ENCODE measurements at places on chromosomes 12 and 14.

GRCh38 chr14:52703225-52703624, 3.8 kb upstream of the PSMC6 start:
- DNase-seq, result peak; percentile 11

DNA sequence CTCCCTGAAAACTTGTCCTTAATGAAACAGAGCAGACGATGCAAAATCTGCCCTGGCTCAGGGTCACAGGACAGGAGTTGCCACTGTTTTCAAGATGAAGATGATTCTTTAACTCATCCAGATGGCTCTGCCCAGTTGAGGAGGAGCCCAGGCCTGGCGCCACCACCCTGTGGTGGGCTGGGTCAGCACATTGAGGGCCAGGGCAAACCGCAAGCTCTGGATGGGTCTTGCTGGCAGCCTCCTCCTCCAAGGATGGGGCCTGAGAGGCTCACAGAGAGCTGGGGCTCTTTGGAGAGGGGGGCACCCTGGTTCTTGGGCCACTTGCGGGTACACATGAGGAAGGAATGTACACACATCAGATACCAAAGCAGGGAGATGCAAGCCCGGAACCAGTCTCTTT, 158.2 kb downstream of the NUAK1 start:
- DNase-seq, result no peak

DNA sequence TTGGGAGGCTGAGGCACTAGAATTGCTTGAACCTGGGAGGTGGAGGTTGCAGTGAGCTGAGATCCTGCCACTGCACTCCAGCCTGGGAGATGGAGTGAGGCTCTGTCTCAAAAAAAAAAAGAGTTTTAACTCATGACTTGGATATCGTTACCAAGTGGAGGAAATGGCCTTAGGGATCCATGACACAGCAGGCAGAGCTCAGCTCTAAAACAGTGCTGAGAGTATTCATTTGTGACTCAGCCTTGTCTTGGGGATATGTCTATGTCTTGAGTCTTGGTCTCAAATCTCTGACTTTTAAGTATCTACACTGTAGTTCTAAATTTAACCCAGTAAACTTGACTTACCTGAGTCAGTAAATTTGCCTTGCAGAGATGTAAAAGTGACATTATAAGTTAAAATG, 8.8 kb upstream of the PEX5 start:
- no peak for DNase-seq

GRCh38 chr12:7344833-7345606, 41.1 kb downstream of the ACSM4 start:
- peak; percentile 40 for DNase-seq

- peak; percentile 32 for DNase-seq
These were observed 35.0 kb upstream of the GALNT9 start for GRCh38 chr12:132364348-132364902.

DNA sequence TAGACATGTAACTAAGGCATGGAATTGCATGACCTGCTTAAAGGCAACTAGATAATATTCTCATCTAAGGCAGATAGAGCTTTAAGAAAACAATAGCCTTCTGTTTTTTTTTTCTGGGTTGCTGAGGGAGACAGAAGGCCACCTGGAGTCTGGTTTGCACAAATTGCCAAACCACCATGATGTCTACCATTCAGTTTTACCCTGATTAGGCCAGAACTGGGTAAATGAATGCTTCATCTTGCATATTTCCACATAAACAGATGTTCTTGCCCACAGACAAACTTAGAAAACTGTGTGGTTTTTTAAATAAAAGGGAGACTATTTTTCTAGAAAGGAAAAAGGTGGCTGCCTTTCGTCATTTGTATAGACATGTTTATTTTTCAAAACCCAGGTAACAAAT, 278.7 kb upstream of the PRICKLE1 start:
- no peak for DNase-seq

DNA sequence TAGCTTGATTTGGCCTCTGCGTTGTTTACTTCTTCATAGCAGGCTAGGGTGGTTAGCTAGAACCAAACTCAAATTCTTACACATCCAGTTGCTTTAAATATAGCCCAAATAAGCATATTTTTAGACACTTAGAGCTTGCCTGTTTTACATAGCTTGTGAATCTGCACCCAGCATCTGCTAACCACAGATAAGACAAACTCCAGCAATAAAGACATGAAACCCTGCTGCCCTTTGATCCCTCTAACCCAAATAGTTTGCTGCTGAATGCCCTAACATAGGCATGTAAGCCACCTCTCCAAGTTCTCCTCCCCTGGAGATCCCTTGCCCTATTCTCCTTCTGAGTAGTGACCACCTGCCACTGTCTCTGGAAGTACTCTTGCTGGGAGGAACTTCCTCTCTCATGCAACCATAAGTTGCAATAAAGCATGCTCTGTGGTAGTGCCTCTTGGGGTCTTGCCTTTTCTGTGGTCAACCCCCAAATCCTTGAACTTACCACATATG, 185.6 kb downstream of the TMEM117 start:
- DNase-seq, result peak; percentile 23

GRCh38 chr12:119938049-119938667, 50.9 kb upstream of the BICDL1 start:
- DNase-seq, result peak; percentile 35

DNA sequence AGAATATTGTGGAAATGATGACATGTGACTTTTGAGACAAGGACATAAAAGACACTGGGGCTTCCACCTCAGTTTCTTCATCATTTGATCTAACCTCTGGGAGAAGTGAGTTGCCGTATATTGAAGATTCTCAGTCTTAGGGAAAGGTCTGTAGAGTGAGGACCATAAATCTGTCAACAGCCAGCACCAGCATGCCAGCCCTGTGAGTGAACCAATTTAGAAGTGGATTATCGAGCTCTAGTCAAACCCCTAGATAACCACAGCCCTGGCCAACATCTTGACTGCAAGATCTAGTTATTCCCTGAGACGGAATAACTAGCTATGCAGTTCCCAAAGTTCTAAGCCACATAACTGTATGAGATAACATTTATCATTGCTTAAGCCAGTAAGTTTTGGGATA, 108.8 kb upstream of the PTPRR start:
- DNase-seq, result no peak

DNA sequence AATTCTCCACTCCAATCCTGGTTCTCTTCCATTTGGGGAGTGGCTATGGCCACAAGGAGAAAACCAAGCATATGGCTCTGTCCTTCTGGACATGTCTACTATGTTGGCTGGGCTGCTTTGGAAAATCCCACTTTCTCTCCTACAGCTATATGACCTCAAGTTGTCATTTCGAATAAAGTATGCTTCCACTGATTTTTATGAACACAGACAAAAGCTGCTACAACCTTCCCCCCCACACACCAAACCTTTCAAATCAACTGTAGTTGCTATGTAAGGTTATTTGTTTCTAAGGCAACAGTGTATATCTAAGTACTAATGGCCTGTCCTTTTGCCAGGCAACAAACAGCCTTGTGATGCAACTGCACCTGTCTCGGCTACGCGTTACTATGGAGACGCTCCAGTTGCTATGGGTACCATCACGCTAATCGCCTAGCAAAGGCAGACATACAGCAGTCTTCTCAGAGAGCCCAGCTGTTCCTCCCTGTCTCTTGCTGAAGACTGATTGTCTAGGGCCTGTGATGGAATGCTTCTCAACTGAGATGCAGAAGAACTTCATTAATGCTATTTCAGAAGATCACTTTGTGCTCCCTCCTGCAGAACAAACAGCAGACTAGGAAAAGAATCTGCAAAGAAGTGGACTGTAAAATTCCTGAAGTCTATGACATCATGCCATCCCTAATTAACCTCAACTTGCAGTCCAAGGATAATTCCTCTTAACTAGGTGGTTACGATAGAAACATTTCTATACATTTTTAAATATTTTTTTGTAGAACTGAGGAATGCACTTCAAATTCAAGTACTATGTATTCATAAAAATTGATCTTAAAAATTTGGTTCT, 67.6 kb downstream of the FOXN3 start:
- no peak for DNase-seq

GRCh38 chr14:26412421-26412820, 185.4 kb downstream of the NOVA1 start:
- no peak for DNase-seq

GRCh38 chr12:109098183-109098604, 797 bp downstream of the UNG start:
- no peak for DNase-seq

- DNase-seq, result no peak
These were observed 208.8 kb upstream of the EEA1 start for GRCh38 chr12:93137656-93138612.

DNA sequence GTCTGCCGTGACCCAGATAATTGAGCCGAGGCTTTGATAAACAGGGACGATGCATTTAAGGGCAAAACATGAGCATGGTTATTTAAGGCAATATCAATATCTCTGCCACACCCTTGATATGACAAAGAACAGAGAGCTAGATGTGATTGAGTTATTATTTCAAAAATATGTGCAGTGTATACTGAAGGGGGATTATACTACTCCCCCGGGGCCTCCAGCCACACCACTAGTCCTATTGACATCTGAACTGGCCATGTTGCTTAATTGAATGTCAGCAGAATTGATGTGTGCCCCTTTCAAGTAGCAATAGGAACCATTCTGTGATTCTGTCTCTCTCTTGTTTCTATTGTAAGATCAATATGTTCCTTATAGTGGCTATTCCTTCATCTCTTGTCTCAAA, 794.8 kb upstream of the SEL1L start:
- DNase-seq, result no peak

- no peak for DNase-seq
These were observed 115.7 kb downstream of the RFLNA start for GRCh38 chr12:124410354-124411175.
